ENCODE measurements at places on chromosomes 1 and 21. TPM values are rescaled to one million over a fixed set of nuclear protein-coding genes. Genes with fewer than 3 reads are reported as not detected.

Gene MATN1
- total RNA-seq = 0.06 TPM

Gene ELOA
- 38.3 TPM for total RNA-seq

Gene HAPLN2
- total RNA-seq = not detected

Gene SLAMF8
- 0.17 TPM for total RNA-seq

Gene TMEM222
- total RNA-seq = 30.7 TPM

Gene SUSD4
- total RNA-seq = 0.14 TPM

Gene CCDC185
- total RNA-seq = not detected

Gene BSND
- total RNA-seq = not detected

Gene ERICH3
- total RNA-seq = 0.29 TPM

Gene OR6N1
- not detected for total RNA-seq

Gene BRDT
- not detected for total RNA-seq

Gene SLC26A9
- not detected for total RNA-seq

DNA sequence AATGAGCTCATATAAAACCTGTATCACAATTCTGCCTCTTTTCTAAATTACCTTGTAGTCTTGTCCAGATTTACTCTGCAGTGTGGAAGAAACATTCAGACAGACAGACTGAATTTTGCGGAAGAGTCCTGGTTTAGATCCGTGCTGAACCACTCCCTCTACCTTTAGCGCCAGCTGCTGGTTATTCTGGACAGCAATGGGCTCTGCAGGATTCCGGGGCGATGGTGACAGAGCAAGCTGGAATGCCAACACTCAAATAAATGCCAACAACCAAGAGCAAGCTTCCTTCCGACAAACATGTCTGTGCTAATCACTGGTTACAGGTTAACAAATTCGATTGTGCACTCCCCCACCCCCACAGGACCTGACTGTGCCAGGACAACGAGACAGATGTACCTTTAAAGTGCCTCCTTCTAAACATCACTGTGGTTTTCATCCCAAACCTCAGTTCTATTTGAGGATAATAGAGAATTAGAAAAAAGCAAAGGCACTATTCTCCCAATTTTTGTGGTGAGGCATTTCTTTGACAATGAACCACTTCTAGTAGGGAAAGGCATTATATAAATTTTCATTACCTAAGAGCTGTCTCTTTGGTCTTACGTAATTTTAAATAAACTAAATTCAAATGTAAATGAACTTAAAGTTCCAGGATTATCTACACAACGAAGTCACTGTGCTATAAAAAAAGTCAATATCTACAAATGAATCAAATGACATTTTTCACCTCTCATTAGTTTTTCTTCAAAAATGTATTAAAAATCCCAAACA, 90.4 kb downstream of the INTS7 start:
- no peak for DNase-seq

- no peak for DNase-seq
Observed at GRCh38 chr1:205547936-205548827, 43.7 kb downstream of the CDK18 start.

- no peak for DNase-seq
Observed at GRCh38 chr1:33791251-33791650, 72.6 kb upstream of the HMGB4 start.

DNA sequence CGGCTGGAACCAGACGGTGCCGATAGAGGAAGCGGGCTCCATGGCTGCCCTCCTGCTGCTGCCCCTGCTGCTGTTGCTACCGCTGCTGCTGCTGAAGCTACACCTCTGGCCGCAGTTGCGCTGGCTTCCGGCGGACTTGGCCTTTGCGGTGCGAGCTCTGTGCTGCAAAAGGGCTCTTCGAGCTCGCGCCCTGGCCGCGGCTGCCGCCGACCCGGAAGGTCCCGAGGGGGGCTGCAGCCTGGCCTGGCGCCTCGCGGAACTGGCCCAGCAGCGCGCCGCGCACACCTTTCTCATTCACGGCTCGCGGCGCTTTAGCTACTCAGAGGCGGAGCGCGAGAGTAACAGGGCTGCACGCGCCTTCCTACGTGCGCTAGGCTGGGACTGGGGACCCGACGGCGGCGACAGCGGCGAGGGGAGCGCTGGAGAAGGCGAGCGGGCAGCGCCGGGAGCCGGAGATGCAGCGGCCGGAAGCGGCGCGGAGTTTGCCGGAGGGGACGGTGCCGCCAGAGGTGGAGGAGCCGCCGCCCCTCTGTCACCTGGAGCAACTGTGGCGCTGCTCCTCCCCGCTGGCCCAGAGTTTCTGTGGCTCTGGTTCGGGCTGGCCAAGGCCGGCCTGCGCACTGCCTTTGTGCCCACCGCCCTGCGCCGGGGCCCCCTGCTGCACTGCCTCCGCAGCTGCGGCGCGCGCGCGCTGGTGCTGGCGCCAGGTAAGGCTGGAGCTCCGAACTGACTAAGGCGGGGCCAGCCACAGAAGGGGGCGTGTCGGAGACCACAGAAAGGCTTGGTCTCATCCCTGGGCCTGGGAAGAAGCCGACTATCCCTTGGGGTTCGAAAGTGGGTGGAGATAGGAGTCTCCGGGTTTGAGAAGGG, 486 bp downstream of the SLC27A3 start:
- DNase-seq = no peak

DNA sequence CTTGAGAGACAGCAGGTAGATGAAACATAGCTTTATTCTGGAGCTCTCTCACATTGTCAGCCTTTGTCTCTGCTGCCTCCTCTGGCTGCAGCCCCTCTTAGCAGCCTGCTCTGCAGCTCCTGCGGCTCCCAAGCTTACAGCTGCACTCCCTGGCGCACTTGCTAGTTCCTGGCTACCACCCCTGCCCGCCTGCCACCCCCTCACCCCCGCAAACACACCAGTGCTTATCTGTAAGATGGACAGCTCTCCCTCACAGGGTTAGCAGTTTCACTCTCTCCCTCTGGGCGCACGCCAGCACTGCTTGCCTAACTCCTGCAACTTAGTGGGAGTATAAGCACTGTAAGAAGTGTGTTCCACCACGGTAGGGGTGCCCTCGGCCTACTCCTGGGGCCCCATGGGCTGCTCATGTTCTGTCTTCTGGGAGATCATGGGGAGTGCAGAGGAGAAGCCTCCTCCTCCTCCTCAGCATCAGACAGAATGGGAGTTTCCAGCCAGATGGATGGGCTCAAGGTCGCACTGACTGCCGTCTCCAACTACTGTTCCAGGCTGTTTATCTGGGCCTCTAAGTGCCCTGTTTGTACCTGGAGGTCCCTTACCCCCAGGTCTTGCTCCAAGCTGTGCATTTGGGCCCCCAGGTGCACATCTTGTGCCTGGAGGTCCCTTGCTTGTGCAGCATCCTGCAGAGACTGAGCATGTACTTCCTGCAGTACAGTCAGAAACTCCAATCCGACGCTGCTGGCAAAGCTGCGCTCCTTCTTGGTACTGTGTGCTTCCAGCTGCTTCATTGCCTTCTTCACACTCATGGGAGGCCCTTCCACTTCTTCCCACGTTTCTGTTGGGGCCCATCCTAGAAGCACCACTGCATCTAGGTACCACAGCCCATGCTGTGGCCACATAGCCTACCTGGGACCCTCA, 1388.1 kb downstream of the AMY1C start:
- DNase-seq = peak; percentile 27

DNA sequence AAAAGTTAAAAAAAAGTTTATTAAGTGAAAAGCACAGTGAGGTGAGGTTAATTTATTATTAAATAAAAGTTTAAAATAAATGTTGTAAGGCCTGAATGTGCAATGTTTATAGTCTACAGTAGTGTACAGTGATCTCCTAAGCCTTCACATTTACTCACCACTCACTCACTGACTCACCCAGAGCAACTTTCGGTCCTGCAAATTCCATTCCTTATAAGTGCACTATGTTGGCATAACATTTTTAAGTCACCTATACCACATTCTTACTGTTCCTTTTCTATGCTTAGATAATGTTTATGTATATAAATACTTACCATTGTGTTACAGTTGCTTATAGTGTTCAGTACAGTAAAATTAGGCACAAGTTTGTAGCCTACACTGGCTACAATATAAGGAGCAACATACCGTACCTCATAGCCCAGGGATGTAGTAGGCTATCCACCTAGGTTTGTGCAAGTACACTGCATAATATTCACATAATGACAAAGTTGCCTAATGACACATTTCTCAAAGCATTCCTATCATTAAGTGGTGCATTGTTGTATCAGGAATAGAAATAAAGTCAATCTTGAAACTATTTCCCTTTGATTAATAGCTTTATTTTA, 426.5 kb upstream of the BRINP3 start:
- DNase-seq = peak; percentile 42

- DNase-seq = peak; percentile 39
Observed at GRCh38 chr1:233518344-233518743, 95.6 kb upstream of the KCNK1 start.

DNA sequence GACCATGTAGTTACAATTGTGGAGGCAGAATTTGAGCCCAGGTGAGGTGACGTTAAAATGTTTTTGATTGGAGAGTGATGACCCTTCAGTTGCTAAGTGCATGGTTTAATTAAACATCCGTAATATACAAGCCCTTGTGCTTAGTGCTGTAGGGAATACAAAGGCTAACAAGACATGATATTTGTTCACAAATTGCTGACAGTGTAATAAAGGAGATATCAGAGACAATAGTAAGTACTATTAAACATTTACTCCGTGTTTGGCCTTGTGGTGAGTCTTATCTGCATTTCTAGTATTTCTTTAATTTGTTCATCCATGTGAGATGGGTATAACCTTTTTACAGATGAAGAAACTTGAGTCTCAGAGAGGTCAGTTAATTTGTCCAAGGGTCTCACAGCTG, 37.9 kb downstream of the RLF start:
- no peak for DNase-seq

GRCh38 chr1:3894626-3895278, 5.3 kb downstream of the C1orf174 start:
- no peak for DNase-seq

DNA sequence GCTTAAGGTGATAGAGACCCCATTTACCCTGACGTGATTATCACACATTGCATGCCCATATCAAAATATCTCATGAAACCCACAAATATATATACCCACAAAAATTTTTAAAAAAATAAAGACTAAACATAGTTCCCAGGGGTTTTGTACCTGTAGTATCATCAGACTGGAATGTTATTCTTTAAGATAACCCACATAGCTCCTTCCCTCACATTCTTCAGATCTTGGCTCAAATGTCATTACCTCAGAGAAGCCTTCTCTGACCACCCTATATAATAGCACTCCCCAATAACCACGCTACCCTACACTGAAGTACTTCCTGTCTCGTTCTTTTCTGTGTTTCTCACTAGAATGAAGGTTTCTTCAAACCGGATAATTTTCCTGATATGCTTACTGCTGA, 138.3 kb upstream of the SNX7 start:
- no peak for DNase-seq

- DNase-seq = no peak
Observed at GRCh38 chr1:36731226-36732014, 248.7 kb upstream of the CSF3R start.

DNA sequence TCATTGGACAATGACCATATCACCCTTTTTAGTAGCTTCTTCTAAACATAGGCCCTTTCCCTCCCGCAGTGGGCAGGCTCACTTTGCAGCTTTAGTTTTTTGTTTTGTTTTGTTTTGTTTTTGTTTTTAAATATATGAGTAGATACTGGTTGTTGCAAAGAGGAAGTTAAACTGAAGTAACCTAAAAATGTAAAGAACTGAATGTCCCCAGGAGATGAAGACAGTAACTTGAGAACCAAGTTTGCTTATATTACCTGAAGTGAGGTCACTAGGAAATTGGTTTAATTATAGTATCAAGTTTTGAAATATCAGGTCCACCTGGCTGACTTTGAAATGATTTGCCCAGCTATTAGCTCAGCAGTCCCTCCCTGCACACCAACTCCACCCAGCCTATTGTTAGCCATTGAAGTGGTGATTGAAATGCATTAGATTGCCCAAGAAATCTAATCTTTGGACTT, 18.2 kb downstream of the SMAP2 start:
- no peak for DNase-seq

GRCh38 chr1:245879091-245879490, 628.0 kb downstream of the SMYD3 start:
- DNase-seq = no peak

DNA sequence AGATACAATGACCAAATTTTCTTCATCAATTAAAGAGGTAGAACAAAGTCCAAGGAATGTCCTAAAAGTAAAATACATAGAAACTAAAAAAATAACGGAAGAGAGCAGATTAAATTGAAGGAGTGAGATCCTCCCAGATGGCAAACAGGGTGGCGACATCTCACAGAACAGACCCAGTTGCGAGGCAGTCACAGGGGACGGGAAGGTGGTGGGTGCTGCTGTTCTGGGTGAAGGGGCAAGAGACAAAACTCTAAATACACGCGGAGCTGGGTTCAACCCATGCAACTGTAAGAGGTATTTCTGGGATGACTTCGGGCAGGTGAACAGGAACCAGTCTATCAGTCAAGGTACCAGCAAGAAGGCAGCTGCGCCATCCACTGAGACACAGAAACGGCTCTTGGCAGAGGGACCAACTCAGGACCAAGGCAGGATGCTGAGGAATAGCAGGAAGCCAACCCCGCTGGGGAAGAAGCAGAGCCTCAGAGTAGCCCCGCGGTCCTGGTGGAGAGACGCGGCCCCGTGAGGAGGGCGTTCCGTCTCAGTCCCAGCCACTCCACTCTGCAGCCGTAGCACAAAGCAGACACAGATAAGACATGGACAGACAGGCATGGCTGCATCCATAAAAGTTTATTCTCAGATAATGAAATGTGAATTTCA, 32.2 kb downstream of the WDR4 start:
- DNase-seq = no peak

GRCh38 chr1:100860397-100860991, 34.1 kb downstream of the EXTL2 start:
- peak; percentile 10 for DNase-seq

GRCh38 chr1:173176246-173176645, 30.9 kb downstream of the TNFSF4 start:
- DNase-seq = no peak

DNA sequence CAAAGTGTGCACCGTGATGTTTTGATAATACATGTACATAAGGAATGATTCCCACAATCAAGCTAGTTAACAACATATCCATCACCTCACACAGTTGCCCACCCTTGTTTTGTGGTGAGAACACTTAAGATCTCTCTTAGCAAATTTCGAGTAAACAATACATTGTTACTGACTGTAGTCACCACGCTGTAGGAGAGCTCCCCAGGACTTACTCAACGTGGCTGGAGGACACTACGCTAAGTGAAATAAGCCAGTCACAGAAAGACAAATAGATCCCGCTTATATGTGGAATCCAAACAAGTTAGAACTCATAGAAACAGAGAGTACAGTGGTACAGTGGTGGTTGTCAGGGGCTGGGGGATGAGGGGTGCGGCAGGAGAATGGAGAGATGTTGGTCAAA, 24.8 kb downstream of the GPR137B start:
- no peak for DNase-seq

DNA sequence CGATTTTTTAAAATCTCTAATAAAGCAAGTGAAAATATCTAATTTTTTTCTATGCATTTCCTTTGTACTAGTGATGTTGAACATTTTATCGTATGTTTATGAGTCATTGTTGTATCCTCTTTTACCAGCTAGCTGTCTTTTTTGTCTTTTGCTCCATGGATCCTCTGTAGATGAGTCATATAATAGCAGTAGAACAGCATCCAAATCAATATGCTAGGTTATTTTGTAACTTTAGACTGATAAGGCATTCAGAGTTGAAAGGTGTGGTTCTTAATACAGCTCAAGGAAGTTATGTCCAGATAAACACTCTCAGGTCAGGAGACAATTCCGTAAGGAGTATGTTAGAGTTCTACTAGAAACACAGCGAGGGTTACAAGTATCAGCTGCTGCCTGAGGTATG, 31.9 kb downstream of the MAP10 start:
- no peak for DNase-seq
